A375 (cell line): ENCODE measurements at places on chromosomes 6 and 20. TPM values are rescaled to one million over a fixed set of nuclear protein-coding genes. Genes with fewer than 3 reads are reported as not detected.

The FILIP1 gene
- 0.11 TPM in 1 of 2 replicates, not detected in the other for total RNA-seq

The FOXF2 gene
- total RNA-seq, result 3.1 and 3.8 TPM in 2 replicates

The NXT1 gene
- 69.4 and 73.5 TPM in 2 replicates for total RNA-seq

The TNNC2 gene
- total RNA-seq, result 1.7 TPM in 1 of 2 replicates, not detected in the other

The IL20RA gene
- not detected in 2 replicates for total RNA-seq

The GPSM3 gene
- total RNA-seq, result 13.7 and 15.4 TPM in 2 replicates

The KHDC1 gene
- not detected in 2 replicates for total RNA-seq

The BPI gene
- total RNA-seq, result not detected in 2 replicates

The ARFGEF3 gene
- total RNA-seq, result 1.3 and 1.4 TPM in 2 replicates

The SLC17A3 gene
- total RNA-seq, result not detected in 2 replicates

The CALHM4 gene
- not detected in 2 replicates for total RNA-seq

The SLCO4A1 gene
- 130 and 131 TPM in 2 replicates for total RNA-seq

The HLA-DQB1 gene
- total RNA-seq, result 3.1 and 8.3 TPM in 2 replicates

The MYB gene
- 0.60 and 0.93 TPM in 2 replicates for total RNA-seq

The ASIP gene
- not detected in 2 replicates for total RNA-seq

The SEL1L2 gene
- total RNA-seq, result not detected in 2 replicates

The TSPO2 gene
- not detected in 2 replicates for total RNA-seq

The HLA-DMB gene
- 16.0 and 16.5 TPM in 2 replicates for total RNA-seq

The TRIM10 gene
- not detected in 2 replicates for total RNA-seq

The MUC22 gene
- not detected in 2 replicates for total RNA-seq

The LYRM4 gene
- total RNA-seq, result 7.5 and 8.8 TPM in 2 replicates

The PCMT1 gene
- total RNA-seq, result 119 and 127 TPM in 2 replicates

The PARD6B gene
- total RNA-seq, result 2.4 and 2.9 TPM in 2 replicates

The OPN5 gene
- total RNA-seq, result not detected in 2 replicates

The RSPO4 gene
- not detected in 2 replicates for total RNA-seq

The EBF4 gene
- total RNA-seq, result 0.19 and 0.37 TPM in 2 replicates

The MUCL3 gene
- not detected in 2 replicates for total RNA-seq

The ZBTB22 gene
- 12.6 and 14.3 TPM in 2 replicates for total RNA-seq

The SIRPD gene
- total RNA-seq, result not detected in 2 replicates

The TBX18 gene
- 11.1 and 11.8 TPM in 2 replicates for total RNA-seq

The FAM83D gene
- 49.2 and 51.1 TPM in 2 replicates for total RNA-seq

The NOX3 gene
- total RNA-seq, result 0.93 and 1.2 TPM in 2 replicates

The HLA-DMA gene
- total RNA-seq, result 46.9 and 55.9 TPM in 2 replicates
